Calu3 (cell line): ENCODE measurements at places on chromosomes 2 and 18. TPM values are rescaled to one million over a fixed set of nuclear protein-coding genes. Genes with fewer than 3 reads are reported as not detected.

- peaks cover 16% of the 10 kb centered on the region for H3K36me3 ChIP-seq
- H3K27me3 ChIP-seq = no peaks in the 10 kb centered on the region
- peak overlapping the region; percentile 72 for H3K4me3 ChIP-seq
- no peak overlapping the region for H3K27ac ChIP-seq
- DNase-seq = no peak
- peaks cover 18% of the 10 kb centered on the region for H3K4me1 ChIP-seq
Observed at GRCh38 chr18:4454537-4455112, 482 bp downstream of the DLGAP1 start.

GRCh38 chr18:79971986-79972385 is 7.5 kb downstream of the HSBP1L1 start:
- H3K4me3 ChIP-seq = no peak overlapping the region
- DNase-seq = no peak
- H3K36me3 ChIP-seq = peaks cover 38% of the 10 kb centered on the region
- no peaks in the 10 kb centered on the region for H3K27me3 ChIP-seq
- H3K4me1 ChIP-seq = no peaks in the 10 kb centered on the region

SALL3 gene
- total RNA-seq = not detected in 2 replicates

DNA sequence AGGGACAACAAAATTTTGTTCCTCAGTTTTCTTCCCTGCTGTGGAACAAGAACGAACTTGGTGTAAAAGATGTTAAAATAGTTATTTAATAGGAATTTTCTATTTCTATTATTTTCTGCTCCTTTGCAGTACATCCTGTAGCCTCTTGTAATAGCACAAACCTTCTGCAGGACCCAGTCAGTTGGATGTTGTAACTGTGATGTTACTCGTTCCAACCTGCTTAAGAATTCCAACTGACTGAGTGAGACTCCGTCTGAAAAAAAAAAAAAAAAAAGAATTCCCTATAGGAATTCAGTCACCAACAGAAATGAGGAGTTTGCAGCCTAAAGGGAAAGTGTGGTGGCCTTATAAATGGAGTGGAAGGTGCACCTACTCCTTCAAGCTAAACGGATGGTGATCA is 46.4 kb upstream of the CDH20 start:
- no peak overlapping the region for H3K27ac ChIP-seq
